ENCODE measurements at places on chromosomes 1 and 21.

- DNase-seq, result no peak
Observed at GRCh38 chr1:192974701-192975100, 84.5 kb downstream of the UCHL5 start.

DNA sequence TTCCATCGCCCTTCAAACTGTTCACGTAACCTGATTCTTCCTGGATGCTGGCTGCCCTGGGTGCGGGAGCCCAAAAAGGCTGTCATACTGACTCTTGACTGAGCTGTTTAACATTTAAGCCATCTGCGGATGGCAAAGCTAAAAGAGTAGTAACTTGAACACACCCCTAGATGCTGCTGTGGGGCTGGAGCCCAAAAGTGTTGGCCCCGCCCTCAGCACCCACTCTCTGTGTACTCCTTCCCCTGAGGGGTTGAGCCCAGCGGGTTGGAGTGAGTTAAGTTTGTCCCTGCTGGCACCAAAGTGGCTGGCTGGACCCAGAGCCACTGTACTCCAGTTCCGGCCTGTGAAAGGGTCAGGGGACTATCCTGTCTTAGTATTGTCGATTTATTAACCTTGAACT, 640.6 kb downstream of the PTPRU start:
- DNase-seq, result no peak

- no peak for DNase-seq
Observed at GRCh38 chr1:241747992-241748391, 95.9 kb downstream of the WDR64 start.

GRCh38 chr1:182833271-182833670, 5.9 kb upstream of the DHX9 start:
- DNase-seq, result no peak

GRCh38 chr1:75643460-75643859, 32.5 kb upstream of the SLC44A5 start:
- DNase-seq, result no peak

DNA sequence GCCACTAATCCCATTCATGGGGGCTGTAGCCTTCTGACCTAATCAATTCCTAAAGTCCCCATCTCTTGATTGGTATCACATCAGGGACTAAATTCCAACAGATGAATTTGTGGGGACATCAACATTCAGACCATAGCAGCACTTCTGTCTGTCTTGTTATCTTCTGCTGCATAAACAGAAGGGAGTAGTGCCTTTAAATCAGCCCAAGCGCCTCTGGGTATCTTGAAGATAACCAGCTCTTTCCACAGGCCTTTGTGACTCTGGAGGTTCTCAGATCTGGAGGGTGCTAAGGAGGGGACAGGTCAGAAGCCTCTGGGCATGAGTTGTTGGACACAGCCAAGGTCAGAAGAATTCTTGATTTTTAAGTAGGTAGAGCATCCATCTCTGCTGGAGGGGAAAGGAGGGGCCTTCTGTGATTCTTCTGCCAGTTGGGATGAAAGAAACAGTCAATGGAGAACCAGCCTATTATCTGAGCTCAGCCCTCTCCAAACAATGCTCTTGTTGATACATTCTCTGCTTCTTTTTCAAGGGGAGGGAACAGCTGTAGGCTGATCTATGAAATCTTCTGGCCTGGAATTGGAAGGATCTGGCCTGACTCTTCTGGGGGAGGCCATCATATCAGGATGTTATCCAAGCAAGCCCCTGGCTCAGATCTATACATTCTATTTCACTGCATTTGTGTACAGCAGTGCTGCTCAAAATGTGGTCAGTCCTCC, 31.3 kb upstream of the LRIG2 start:
- DNase-seq, result no peak

GRCh38 chr1:4495809-4496208, 158.6 kb upstream of the AJAP1 start:
- DNase-seq, result no peak

DNA sequence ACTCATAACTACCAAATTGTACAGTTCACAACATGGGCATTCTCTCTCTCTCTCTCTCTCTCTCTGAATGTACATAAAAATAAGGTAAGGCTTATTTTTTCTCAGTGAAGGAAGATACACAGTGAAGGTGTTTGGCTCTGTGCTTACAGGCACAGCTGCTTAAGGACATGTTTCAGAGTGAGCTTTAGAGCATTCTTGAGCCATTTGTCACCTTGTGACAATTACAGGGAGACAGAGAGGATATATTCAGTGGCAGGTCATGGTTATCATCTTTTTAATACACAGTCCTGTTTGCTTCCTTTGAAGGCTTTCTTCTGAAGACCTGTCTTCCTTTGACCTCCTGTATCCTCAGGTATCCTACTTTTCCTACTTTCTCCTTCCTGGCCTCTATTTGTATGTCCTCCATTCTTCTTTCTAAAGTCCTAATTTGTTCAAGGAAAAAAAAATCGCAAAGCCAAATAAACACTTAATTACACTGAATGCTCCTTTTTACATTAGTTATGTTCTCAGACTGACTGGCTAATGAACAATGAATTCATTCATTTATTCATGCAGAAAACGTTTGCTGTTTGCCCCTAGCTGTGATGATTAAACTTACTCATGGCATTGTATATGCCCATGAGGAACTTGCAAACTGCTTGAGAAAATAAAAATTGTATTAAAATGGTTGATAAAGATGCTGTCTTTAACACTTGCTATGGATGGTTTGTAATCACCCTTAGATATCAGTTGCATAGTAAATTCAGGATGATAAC, 33.4 kb downstream of the HSD17B7 start:
- DNase-seq, result no peak

- no peak for DNase-seq
Observed at GRCh38 chr1:18676332-18676781, 45.7 kb downstream of the PAX7 start.

DNA sequence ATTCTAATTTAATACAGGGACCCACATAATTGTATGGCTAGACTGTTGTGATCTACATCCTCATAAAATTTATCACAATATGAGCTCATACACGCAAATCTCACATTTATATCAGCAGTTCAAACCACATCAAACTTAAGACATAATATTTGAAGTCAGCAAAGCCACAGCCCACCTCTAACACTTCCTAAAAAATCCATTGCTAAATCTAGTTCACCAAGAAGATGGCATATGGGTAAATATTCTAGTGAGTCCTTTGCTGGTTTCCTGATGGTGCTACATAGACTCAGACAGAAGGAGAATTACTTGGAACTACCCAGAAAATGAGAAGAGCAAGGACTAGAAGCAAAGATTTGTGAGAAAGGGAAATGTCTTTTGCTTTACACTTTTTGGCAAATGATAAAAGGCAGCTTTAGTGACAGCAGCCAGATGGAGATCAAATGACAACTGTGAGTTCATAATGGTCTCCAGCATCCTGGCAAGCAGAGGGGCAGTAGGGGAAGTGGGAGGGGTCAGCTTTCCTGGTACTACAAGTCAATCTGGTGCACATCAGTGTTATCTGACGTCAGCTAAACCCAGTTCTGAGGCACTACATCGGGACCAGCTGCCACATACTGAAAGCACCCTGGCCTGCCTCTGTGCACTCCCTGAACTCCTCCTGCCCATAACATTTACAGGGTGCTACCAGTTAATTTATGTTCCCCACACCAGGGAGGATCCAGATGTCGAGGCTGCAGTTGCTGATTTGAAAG, 10.6 kb upstream of the GADD45A start:
- no peak for DNase-seq

- DNase-seq, result no peak
Observed at GRCh38 chr1:17023573-17023972, 11.8 kb upstream of the ATP13A2 start.

DNA sequence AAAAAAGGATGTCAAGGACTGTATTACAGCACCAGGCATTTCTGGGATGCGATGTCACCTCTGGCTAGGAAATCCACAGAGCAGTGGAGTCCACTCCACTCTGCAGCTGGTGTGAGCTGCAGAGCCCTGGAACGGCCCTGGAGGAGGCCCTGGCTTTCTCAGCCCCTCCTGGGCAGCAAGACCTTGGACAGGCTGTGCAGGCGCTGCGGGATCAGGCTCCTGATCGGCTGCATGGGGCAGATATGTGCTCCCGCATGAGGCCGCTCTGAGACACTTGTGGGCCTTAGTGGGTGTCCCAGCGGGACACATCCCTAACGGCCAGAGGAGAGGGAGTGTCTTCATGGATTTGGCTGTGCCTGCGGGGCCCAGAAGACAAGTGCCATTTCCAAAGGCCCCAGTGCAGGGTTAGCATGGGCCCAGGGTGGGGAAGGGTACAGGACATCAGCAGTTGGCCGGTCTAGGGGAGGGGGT, 6.2 kb downstream of the DNMT3L start:
- DNase-seq, result no peak

DNA sequence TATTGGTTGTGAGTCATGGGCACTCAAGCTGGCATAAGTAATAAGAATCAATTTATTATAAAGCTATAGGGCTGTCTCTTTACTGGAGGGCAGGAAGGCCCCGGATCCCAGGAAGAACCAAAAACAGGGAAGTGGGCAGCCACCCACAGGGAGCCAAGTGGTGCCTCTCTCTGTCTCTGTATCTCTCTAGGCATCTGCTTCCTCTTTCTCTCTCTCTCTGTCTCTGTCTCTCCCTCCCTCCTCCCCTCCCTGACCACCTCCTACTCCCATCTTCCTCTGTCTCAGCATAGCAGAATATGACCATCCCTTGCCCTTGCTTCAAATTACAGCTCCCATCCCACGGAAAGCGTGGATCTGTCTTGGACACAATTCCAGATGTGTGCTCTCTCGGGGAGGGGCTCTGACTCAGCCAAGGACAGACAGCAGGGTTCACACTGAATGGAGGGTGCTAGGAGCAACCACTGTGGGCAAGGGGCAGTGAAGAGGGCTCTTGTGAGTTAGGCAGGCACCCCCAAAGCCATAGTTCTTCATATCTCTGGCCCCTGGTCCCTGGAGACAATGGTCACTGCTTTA, 80.4 kb upstream of the LPGAT1 start:
- no peak for DNase-seq

GRCh38 chr1:47983691-47984090, 13.5 kb downstream of the TRABD2B start:
- DNase-seq, result no peak

- peak; percentile 73 for DNase-seq
Observed at GRCh38 chr21:45971616-45972352, 9.8 kb upstream of the COL6A1 start.

- no peak for DNase-seq
Observed at GRCh38 chr1:181430015-181430885, 53.1 kb upstream of the CACNA1E start.

GRCh38 chr1:183954496-183954895, 83.0 kb downstream of the COLGALT2 start:
- DNase-seq, result no peak

DNA sequence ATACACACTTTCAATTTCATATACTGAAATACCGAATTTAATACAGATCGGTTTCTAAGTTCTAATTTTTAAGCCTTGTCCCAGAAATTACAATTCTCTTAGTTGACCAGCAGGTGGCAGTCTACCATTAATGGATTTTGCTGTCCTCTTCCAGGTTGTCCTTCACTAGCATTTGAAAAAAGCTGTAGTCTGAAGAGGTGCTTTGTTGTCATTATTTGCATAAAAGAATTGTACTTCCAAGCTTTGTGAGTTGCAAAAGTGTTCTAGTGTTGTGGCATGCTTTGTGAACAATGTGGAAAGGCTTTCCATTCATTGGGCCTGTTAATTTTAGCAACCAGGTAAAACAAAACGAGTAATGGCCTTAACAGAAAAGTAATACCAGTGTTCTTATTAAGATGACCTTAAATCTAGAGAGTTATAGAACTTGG, 193.6 kb downstream of the RPS6KC1 start:
- DNase-seq, result no peak

GRCh38 chr21:35026153-35026500, 23.0 kb downstream of the RUNX1 start:
- no peak for DNase-seq

DNA sequence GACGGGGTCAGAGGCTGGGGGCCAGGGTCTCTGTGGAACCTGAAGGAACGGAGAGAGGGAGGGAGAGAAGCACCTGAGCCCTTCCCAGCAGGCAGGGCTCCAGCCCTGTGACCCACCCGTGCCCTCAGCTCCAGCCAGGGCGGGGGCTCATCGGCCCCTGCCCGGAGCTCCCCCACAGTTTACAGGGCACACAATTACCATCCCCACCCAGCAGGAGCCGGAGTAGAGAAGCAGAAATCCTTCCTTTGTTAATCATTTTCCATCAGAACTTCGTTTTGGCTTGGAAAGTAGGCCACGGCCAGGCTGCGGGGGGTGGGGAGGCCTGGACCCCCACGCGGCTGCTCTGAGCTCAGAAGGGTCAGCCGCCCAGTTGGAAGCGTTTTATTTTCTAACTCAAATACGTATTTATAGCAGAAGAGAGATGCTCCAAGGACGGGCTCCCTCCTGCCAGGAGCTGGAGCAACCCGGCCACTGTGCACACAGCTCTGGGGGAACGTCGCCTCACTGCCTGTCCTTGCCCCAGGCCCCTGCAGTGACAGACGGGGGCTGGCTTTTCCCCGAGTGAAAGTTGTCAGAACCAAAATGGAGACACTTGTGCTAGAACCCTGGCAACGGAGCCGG, 42.7 kb upstream of the ADARB1 start:
- no peak for DNase-seq

DNA sequence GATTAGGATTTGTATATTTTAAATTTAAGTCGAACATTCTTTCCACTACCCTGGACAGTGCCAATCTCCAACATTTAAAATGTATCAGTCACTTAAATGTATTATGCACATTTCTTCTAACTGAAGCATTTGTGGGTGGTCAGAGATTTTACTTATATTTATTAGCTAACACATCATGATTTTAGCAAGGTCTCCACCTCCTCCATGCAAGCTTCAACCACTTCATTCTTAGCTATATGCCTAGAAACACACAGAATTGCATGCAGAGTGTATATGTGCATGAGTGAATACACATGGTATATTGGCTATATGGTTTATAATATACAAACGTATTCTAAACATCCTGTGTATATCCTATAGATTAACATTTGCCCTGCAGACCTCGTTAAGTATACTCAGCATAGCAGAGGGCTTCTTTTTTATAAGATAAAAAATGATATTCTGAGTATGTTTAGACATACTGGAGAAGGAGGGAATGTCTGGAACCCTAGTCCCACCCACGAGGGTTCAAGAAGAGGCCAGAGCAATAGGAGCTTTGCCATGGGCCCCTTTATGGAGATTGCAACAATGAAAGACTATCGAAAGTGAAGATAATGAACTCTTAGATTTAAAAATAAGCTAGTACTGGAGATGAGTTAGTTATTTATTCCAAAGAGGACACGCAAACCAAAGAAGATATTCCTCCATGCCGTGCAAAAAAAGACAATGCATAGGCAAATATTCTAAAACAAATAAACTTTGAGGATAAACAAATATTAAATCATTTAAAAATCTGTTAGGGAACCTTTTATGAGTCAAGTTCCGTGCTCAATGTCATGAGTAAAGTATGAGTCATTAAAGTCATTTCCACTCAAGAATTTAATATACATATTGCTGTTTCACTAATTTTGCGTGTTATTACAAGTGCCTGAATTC, 480.4 kb downstream of the SIPA1L2 start:
- peak; percentile 92 for DNase-seq

- DNase-seq, result no peak
Observed at GRCh38 chr21:44614961-44615391, 3.1 kb downstream of the KRTAP10-8 start.

All from SJSA1 (cell line).